ENCODE measurements at places on chromosomes 3 and 15.

DNA sequence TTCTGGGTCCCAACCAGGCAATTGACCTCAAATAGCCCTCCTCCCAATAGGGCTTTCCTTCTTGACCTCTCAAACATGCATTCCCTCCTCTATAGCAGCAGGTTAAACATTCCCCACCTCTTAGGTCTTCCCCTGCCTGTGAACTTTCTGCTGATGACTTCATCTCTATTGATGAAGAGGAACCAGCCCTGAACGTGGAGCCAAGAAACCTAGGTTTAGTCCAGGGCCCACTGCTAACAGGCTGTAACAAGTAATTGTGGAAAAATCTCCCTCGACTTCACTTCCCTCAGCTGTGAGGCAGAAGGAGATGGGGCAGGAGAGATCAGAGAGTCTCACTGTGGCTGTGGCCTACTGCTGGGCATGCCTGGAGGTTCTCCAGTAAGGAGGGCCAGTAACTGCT is 24.7 kb downstream of the ILDR1 start:
- no peak for DNase-seq

GRCh38 chr3:14252321-14253021 is 73.9 kb downstream of the LSM3 start:
- no peak for DNase-seq

- peak; percentile 4 for DNase-seq
These were observed 95.7 kb upstream of the MCTP2 start for GRCh38 chr15:94135486-94136147.

- DNase-seq: no peak
These were observed 48.5 kb downstream of the CGNL1 start for GRCh38 chr15:57424628-57425405.

DNA sequence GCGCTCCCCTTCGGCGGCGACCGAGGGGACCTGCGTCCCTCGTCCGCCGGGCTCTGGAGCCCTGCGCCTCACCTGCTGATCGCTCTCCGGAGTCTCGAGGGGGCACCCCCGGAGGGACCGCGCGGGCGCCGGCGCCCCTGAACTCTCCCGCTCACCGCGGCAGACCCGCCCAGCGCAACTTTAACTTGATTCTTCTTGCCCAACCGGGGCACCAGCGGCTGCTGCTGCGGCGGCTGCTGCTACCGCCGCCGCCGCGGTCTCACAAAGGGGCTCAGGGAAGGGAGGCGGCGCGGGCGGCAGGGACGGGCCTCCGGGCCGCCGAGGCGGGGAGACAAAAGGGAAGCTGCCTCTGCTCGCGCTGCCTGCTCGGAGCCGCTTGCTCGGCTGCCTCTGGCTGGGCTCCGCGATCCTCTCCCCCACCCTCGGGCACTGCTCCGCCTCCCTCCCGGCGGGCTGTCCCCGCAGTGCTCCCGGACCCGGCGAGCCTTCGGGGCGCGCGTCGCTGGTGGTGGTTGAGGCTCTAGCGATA is at the start of gene PPM1L:
Gene PPM1L (plus strand): TSS at position 456 of the 529 bp plus-strand sequence.
- DNase-seq: no peak

- peak; percentile 62 for DNase-seq
These were observed at the start of gene GREM1 for GRCh38 chr15:32717426-32718226. Gene GREM1 (plus strand): TSS chr15:32718004. CDS start chr15:32730691, 12,687 bp downstream.

DNA sequence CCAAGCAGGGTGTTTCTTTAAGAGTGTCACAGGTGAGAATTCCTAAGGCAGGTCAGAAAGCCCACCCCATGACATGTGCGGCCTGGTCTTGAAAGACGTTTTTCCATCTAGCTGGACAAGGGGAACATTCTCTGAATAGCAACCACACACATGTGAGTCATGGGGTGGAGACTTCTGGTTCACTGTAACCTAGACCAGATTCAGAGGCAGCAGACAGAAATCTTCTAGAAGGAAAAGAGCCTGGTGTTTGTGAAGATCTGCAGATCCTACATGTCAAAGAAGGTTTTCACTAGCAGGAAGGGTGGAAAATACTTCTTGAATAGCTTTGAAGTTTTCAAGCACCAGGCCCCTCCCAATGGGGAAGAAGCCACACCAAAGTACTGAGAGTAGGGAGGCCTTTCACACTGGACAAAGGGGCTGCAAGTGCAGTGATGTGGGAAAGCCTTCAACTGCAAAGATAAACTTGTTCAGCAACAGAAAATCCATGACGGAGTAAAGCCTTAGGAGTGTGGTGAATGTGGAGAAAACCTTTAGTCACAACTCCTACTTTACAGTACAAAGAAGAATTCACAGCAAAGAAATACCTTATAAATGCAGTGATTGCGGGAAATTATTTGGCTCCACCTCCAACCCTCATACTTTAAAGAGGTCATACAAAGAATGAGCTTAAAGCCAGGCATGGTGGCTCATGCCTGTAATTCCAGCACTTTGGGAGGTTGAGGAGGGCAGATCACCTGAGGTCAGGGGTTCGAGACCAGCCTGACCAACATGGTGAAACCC is 17.6 kb downstream of the ADAM10 start:
- DNase-seq: peak; percentile 60

- DNase-seq: peak; percentile 77
These were observed 57.8 kb downstream of the CDC25A start for GRCh38 chr3:48130321-48130904.

DNA sequence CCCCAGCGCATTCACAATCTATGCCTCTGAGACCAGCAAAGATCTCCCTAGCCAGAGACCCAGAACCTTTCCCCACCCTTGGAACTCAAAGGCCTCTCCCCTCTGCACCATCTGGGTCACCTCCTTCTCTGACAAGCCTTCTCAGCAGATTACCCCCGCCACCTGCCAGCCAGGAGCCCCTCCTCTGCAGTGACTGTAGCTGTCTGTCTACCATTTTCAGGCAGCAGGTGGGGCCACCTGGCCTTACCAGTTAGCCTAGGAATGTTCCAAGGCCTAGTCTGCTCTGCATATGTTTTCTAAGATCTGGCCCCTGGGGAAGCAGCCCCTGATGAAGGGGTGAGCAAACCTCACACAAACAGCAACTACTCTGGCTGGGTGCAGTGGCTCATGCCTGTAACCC is 2.4 kb downstream of the MYLK start:
- DNase-seq: no peak

GRCh38 chr3:136196064-136196400 is at the start of gene MSL2:
Gene MSL2 (minus strand): TSS chr3:136196335. CDS start chr3:136195113, 1,222 bp downstream.
- DNase-seq: no peak

GRCh38 chr15:48560321-48561051 is 85.0 kb downstream of the FBN1 start:
- DNase-seq: no peak

DNA sequence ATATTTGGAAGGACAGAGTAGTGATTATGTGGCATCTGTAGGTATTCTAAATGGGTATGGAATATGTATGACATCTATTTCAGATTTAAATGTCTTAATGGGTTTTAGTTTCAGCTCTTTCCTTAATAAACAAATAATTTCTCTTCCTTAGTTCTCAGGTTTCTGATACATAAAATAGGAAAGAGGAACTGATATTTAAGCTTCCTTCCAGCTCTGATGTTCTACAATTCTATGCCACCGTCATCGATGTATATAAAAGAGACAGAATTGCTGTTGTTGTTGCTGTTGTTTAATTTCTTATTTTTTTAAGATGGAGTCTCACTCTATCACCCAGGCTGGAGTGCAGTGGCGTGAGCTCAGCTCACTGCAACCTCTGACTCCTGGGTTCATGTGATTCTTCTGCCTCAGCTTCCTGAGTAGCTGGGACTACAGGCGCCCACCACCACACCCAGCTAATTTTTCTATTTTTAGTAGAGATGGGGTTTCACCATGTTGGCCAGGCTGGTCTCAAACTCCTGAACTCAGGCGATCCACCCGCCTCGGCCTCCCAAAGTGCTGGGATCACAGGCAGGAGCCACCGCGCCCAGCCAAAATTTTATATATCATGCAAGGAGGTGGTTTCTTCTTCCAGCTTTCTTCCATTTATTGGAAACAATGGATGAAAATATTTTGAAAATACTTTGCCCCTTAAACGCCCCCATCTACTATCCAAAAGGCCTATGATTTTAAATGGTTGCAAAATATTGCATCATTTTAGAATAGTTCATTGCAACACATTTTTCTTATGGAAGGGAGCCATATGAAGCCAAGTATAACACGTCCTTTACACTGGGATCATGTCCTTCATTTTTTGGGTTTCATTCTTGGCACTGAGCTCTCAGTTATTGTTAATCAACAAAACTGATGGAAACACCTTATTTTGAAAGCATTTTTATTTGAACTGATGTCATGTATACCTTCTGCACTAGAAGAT is 13.9 kb upstream of the C15orf61 start:
- peak; percentile 70 for DNase-seq

GRCh38 chr3:18344306-18345014 is 80.7 kb downstream of the SATB1 start:
- DNase-seq: no peak

- DNase-seq: no peak
These were observed 1540.6 kb upstream of the GBE1 start for GRCh38 chr3:83302091-83302490.

GRCh38 chr3:143311096-143311495 is 191.5 kb downstream of the CHST2 start:
- peak; percentile 46 for DNase-seq

DNA sequence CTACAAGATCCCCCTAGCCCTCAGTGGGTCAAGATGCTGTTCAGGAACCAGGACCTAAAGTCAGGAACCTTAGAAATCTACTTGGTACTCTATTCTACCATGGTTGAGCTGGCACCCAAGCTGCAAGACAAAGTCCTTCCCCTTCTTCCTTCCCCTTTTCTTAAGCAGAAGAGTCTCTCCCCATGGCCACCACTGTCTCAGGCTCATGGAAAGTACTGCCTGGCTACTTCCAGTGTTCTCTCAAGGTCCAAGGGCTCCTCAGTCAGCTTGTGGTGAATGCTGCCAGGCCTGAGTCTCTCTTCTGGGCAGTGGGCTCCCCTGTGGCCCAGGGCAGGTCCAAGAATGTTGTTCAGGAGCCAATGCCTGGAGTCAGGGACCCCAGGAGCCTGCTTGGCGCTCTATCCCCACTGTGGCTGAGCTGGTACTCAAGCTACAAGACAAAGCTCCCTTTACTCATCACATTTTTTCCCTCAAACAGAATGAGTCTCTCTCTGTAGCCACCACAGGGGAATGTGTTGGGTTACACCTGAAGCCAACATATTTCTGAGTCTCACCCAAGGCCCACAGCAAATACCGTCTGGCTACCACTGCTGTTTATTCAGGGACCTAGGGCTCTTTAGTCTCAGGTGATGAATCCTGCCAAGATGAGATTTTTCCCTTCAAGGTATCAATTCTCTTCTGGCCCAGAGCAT is 18.1 kb upstream of the SLC27A2 start:
- no peak for DNase-seq

GRCh38 chr3:114058646-114059045 is 2.1 kb downstream of the QTRT2 start:
- DNase-seq: no peak

GRCh38 chr3:27479806-27480543 is 4.2 kb downstream of the SLC4A7 start:
- no peak for DNase-seq

DNA sequence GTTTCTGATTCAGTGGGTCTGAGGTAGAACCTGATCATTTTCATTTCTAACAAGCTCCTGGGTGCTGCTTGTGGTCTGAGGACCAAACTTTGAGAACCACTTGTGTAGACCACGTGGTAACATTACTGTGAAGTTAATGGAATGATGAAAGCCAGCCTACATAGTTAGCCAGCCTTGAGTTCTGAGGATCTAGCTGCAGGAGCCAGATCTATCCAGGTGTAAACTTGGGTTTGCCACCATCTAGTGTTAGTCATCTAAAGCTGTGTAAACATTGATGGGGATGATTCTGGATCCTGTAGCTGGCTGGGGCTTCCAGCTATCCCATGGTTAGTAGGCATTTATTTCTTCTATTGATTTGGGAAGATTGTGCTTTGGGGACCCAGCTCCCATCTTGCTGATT is 170.0 kb downstream of the TMEM108 start:
- DNase-seq: no peak

GRCh38 chr3:140552898-140553297 is 125.0 kb upstream of the TRIM42 start:
- no peak for DNase-seq

DNA sequence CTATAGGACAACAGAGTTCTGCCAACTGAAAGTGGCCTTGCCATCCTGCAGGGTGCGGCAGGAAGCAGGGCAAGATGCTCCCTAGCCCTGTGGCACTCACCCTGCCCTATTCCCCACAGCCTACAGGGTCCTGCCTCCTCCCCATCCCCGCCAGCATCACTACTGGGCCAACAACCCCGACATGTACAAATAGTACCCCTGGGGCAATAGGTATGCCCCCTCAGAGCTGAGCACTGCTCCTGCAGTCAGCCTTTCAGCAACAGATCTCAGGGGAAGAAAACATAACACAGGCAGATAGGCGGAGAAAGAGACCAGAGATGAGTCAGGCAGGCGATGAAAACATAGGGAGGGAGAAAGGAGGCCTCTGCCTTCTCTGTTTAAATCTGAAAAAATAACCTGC is 74.7 kb downstream of the XXYLT1 start:
- DNase-seq: peak; percentile 57

- DNase-seq: no peak
These were observed 47.2 kb upstream of the PXYLP1 start for GRCh38 chr3:141184430-141184829.

GRCh38 chr3:107106316-107106715 is 270.9 kb upstream of the CCDC54 start:
- peak; percentile 9 for DNase-seq

GRCh38 chr3:48294611-48295263 is 38.7 kb downstream of the SPINK8 start:
- DNase-seq: no peak

DNA sequence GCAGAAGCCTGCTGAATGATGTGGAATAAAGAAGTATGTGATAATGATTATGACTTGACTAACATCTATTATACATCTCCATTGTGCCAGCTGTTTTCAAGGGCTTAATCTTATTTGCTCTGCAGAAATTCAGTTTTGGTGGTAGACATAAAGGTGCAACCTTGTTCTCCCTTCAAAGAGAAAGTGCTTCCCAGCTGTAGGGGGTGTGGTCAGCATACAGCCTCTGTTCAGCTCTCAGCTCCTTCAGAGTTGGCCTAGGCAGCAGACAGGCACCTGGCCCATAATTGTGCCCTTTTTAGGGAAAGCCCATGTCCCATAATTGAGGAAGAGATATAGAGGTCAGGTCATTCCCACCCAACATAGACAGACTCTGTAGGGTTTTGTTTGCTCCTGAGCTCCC is 104.3 kb upstream of the EOMES start:
- DNase-seq: no peak

GRCh38 chr3:55409806-55410205 is 77.3 kb downstream of the WNT5A start:
- DNase-seq: peak; percentile 61

GRCh38 chr3:64656544-64656943 is 31.3 kb downstream of the ADAMTS9 start:
- no peak for DNase-seq

GRCh38 chr15:101018450-101018849 is 99.3 kb downstream of the LRRK1 start:
- DNase-seq: no peak

DNA sequence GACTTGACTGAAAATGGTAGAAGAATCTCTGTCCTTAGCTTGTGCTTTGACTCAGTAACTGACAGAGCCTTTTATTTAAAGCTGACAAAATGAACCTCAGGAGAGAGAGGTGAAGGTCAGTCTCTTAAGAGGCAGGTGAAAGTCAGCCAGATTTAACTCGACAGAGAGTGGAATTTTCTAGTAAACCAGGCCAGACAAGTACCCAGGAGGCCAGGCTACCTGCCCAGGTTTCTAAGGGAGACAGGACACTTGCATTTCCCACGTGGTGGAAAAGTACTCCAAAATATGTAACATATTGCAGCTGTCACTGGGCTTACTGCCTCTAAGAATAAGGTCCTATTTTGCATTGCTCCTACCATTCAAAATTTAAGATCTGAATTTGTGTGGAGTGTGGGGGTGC is 167.9 kb downstream of the FMN1 start:
- no peak for DNase-seq

GRCh38 chr15:61337541-61337940 is 108.4 kb upstream of the RORA start:
- peak; percentile 76 for DNase-seq

All from foreskin fibroblast (primary cell).